ENCODE measurements at places on chromosomes 3 and 15. TPM values are rescaled to one million over a fixed set of nuclear protein-coding genes. Genes with fewer than 3 reads are reported as not detected.
A peak's percentile ranks its signal among the peaks of the same experiment; 100 is the strongest.

The APH1B gene
- total RNA-seq, result 10.4 TPM

The CPB1 gene
- 2.4 TPM for total RNA-seq

The ARPP21 gene
- total RNA-seq, result 116 TPM

The SH3GL3 gene
- 8.6 TPM for total RNA-seq

The LAMB2 gene
- total RNA-seq, result 445 TPM

The NPAP1 gene
- total RNA-seq, result not detected

The IMP3 gene
- total RNA-seq, result 42.2 TPM

The CCR9 gene
- 0.09 TPM for total RNA-seq

The ALDH1A2 gene
- 24.7 TPM for total RNA-seq

The A4GNT gene
- total RNA-seq, result not detected

DNA sequence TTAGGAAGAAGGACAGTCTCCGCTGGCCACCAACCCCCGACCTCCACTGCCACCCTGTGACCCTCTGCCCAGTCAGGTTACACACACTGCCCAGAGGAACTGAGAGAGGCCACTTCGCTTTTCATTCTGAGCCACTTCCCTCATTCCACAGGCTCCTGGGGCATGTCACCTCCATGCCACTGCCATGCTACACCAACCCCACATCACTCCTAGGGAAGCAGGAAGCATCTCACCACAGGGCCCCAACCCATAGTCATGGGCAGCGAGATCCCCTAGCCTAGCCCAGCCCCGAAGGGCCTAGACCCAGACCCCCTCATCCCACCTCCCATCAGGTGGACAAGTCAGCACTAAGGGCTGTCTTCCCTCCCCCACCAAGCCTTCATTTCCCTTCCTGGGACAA lies 1.4 kb downstream of the PLCB2 start:
- H3K4me1 ChIP-seq, result peaks cover 28% of the 10 kb centered on the region

DNA sequence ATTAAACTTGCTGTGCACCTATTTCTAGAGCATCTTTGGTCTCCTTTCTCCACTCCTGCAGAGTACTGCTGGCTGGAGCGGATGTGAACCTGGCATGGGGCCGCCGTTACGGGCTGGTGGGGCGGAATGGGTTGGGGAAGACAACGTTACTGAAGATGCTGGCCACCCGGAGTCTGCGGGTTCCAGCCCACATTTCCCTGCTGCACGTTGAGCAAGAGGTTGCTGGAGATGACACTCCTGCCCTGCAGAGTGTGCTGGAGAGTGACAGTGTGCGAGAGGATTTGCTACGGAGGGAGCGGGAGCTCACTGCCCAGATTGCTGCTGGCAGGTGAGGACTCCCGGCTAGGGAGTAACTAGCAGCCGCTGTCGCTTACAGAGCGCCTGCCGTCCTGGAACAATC lies 2.1 kb downstream of the ABCF3 start:
- peaks cover 14% of the 10 kb centered on the region for H3K4me1 ChIP-seq
- H3K4me3 ChIP-seq, result no peak overlapping the region
- DNase-seq, result no peak
- peaks cover 68% of the 10 kb centered on the region for H3K36me3 ChIP-seq
- H3K27me3 ChIP-seq, result no peaks in the 10 kb centered on the region
- H3K27ac ChIP-seq, result no peak overlapping the region

DNA sequence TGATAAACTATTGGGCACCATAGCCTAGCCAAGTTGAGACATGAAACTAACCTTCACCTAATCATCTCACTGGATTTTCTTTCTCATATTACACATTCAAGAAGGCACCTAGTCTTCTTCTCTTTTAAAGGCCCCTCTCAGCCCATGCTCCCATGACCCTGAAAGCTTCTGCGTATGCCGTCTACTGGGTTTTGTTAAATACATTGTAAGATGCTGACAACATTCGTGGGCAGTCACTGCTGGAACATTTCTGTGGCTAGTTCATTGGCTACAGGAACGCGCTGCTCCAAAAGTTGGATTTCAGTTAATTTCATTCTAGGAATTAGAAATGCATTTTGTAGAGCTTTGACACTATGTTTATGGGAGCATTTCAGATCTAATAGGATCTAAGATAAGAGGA lies 52.3 kb upstream of the CHD2 start:
- H3K36me3 ChIP-seq, result no peaks in the 10 kb centered on the region
- peaks cover 3% of the 10 kb centered on the region for H3K27me3 ChIP-seq
- peaks cover 9% of the 10 kb centered on the region for H3K4me1 ChIP-seq
- H3K4me3 ChIP-seq, result no peak overlapping the region
- DNase-seq, result no peak
- H3K27ac ChIP-seq, result no peak overlapping the region

DNA sequence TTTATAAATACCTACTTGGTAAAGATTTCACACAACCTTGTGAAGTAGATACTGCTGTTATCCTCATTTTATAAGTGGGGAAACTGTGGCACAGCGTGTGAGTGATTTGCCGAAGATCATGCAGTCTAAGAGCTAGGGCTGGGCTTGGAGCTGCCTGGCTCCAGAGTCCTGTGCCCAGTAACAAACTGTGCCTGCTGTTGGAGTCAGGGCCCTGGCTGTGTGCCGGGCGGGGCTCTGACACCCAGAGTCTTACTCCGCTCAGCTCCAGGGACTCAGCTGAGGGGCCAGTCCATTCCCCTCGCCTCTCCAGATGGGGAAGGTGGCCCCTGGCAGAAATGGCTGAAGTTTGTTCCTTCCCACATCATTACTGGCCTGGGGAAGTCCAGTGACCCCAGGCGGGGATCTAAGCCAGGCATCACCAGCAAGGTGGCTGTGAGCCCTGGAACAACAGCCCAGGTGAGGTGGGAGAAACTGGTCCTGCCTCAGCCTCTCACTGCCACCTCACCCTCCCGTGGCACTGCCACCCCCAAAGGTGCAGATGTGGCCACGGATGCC lies 17.3 kb upstream of the PLXNA1 start:
- no peak overlapping the region for H3K27ac ChIP-seq
- no peaks in the 10 kb centered on the region for H3K36me3 ChIP-seq
- H3K27me3 ChIP-seq, result peaks cover 7% of the 10 kb centered on the region
- no peak for DNase-seq
- H3K4me3 ChIP-seq, result no peak overlapping the region

DNA sequence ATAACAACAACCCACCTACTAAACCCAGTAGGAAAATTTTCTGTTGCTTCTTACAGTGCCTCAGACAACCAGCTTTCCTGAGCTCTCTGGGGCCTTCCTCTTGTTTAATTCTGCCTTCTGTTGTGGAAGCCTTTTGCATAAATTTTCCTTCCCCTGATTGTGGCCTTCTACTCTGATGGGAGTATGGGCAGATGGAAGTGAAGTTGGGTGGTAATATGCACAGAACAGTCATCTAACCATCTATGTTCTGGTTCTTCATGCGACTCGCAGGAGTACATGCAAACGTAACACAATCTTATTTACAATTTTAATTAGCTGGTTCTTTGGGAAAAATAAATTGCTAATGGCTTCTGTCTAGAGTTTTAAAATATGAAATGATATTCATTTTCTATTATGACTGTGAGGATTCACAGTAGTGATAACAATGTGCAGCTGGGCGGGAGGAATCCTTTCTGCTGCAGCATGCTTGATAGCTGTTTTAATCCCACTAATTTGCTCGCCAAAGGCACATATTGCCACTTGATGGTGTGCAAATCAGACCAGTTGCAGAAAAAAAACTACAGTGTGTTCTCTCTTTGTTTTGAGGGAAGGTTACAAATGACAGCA lies 311.5 kb upstream of the ROPN1 start:
- H3K36me3 ChIP-seq, result no peaks in the 10 kb centered on the region
- H3K4me3 ChIP-seq, result no peak overlapping the region
- H3K27ac ChIP-seq, result no peak overlapping the region

- peaks cover 3% of the 10 kb centered on the region for H3K4me1 ChIP-seq
- H3K27me3 ChIP-seq, result peaks cover 5% of the 10 kb centered on the region
- no peak overlapping the region for H3K4me3 ChIP-seq
- no peak overlapping the region for H3K27ac ChIP-seq
These were observed 28.6 kb downstream of the MEGF11 start for GRCh38 chr15:66224946-66225345.

DNA sequence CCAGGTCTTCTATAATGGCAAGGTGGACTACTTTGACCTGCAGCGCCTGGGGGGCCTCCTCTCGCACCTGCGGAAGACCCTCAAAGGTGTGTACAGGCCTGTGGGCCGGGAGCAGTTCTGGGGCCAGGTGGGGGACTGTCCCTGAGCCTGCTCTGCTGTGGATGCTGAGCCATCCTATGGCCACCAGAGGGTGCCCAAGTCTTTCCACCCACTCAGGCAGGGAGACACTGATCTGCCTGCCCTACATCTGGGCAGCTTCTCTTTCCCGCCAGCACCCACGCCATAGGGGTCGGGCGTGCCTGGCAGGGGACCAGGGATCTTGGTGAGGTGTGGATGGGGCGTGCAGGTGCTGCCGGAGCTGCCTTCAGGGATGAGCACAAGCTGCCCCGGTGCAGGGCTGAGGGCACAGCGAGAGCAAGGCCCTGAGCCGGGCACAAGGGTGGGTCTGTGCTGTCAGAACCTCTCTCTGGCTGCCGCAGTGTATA lies 14.1 kb downstream of the RNF123 start:
- no peak overlapping the region for H3K4me3 ChIP-seq
- peaks cover 78% of the 10 kb centered on the region for H3K36me3 ChIP-seq
- DNase-seq, result peak; percentile 63
- no peaks in the 10 kb centered on the region for H3K27me3 ChIP-seq
- H3K4me1 ChIP-seq, result no peaks in the 10 kb centered on the region
- H3K27ac ChIP-seq, result no peak overlapping the region

DNA sequence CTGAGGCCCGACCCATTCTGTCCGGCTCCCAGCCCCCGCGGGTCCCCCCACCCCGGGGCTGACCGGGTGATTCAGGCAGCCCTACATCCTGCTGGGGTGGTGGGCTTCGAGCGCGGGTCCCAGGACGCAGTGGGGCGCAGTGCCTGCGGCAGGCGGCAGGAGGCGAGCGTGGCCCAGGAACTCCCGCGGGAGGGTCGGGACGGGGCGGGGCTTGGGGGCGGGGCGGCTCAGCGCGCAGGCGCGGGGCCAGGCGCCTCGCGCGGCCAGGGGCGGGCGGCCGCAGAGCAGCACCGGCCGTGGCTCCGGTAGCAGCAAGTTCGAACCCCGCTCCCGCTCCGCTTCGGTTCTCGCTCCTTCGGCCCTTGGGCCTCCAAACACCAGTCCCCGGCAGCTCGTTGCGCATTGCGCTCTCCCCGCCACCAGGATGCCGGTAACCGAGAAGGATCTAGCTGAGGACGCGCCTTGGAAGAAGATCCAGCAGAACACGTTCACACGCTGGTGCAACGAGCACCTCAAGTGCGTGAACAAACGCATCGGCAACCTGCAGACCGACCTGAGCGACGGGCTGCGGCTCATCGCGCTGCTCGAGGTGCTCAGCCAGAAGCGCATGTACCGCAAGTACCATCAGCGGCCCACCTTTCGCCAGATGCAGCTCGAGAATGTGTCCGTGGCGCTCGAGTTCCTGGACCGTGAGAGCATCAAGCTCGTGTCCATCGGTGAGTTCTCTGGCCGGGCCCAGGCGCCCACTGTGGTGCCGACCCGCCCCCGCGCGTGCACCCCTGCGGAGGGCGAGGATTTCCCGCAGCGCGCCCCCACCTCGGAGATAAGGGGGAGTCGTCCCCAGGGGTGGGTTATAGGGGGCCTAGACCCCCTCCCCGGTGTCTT lies at the start of gene FLNB:
Gene FLNB (plus strand): TSS at position 282 of the 885 bp plus-strand sequence. CDS start 143 bp downstream, at position 425.
- H3K27ac ChIP-seq, result peak within 1 kb of the TSS; percentile 66
- H3K27me3 ChIP-seq, result peaks cover 2% of the 10 kb centered on the region

GRCh38 chr3:127614928-127615589 lies 13.9 kb upstream of the PODXL2 start:
- no peak overlapping the region for H3K4me3 ChIP-seq
- H3K36me3 ChIP-seq, result peaks cover 60% of the 10 kb centered on the region
- H3K27me3 ChIP-seq, result no peaks in the 10 kb centered on the region
- no peak for DNase-seq
- H3K27ac ChIP-seq, result no peak overlapping the region

- DNase-seq, result no peak
- H3K27ac ChIP-seq, result no peak overlapping the region
- no peak overlapping the region for H3K4me3 ChIP-seq
- peaks cover 6% of the 10 kb centered on the region for H3K4me1 ChIP-seq
- H3K36me3 ChIP-seq, result no peaks in the 10 kb centered on the region
- no peaks in the 10 kb centered on the region for H3K27me3 ChIP-seq
These were observed 3.0 kb upstream of the TFDP2 start for GRCh38 chr3:142152384-142152783.

GRCh38 chr15:78397382-78397781 lies 40.6 kb upstream of the IREB2 start:
- no peak overlapping the region for H3K27ac ChIP-seq
- peaks cover 5% of the 10 kb centered on the region for H3K27me3 ChIP-seq
- DNase-seq, result no peak
- no peak overlapping the region for H3K4me3 ChIP-seq
- peaks cover 2% of the 10 kb centered on the region for H3K4me1 ChIP-seq

- H3K4me3 ChIP-seq, result no peak overlapping the region
- no peak overlapping the region for H3K27ac ChIP-seq
- peaks cover 5% of the 10 kb centered on the region for H3K4me1 ChIP-seq
- H3K36me3 ChIP-seq, result peaks cover 22% of the 10 kb centered on the region
These were observed 16.2 kb downstream of the ADAMTS7 start for GRCh38 chr15:78795043-78795442.

DNA sequence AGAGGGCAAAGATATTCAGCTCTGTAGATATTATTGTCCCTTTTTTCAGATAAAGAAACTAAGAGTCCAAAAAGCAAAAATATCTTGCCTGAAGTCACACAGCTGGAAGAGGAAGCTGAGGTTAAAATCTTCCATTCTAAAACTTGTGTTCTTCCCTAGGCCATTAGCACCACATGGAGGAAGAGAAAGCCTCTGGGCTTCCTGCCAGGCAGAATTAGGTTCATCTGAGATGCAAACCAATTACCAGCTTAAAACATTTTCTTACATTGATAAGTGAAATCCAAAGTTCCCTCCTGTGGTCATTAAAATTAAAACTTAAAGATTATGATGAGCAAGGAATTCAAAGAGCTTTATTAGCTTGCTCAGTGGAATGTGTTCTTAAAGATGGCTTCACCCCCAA lies 235.3 kb upstream of the SETMAR start:
- no peaks in the 10 kb centered on the region for H3K4me1 ChIP-seq
- H3K27ac ChIP-seq, result no peak overlapping the region
- H3K4me3 ChIP-seq, result no peak overlapping the region
- H3K36me3 ChIP-seq, result no peaks in the 10 kb centered on the region

DNA sequence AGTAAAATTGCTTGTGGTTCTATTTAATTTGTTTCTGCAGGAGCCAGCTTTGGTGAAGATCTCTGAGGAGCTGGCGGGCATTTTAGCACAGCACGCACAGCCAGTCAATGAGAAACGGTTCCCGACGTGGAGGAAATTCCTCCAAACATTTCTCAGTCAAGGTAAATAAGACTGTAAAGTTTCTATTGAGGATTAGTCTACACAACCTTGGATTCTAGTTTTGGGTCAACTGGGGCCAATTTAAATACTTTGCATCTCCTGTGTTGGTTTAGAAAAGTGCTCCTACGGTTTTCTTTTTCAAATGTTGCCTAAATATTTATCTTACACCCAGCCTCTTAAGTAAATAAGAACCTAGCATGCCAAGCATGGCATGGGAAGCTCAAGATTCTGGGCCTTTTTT lies 104.0 kb upstream of the C15orf61 start:
- no peak overlapping the region for H3K27ac ChIP-seq
- no peak overlapping the region for H3K4me3 ChIP-seq
- no peaks in the 10 kb centered on the region for H3K4me1 ChIP-seq
- DNase-seq, result no peak
- no peaks in the 10 kb centered on the region for H3K36me3 ChIP-seq

GRCh38 chr3:188453431-188454384 lies 299.8 kb downstream of the LPP start:
- H3K4me1 ChIP-seq, result no peaks in the 10 kb centered on the region
- no peaks in the 10 kb centered on the region for H3K36me3 ChIP-seq
- H3K4me3 ChIP-seq, result no peak overlapping the region
- H3K27ac ChIP-seq, result no peak overlapping the region
- DNase-seq, result no peak
- H3K27me3 ChIP-seq, result no peaks in the 10 kb centered on the region

- peaks cover 23% of the 10 kb centered on the region for H3K36me3 ChIP-seq
- peaks cover 34% of the 10 kb centered on the region for H3K4me1 ChIP-seq
- peak; percentile 97 for DNase-seq
- peak within 1 kb of the TSS; percentile 56 for H3K4me3 ChIP-seq
- H3K27ac ChIP-seq, result peak within 1 kb of the TSS; percentile 84
These were observed at the start of gene ACOX2 for GRCh38 chr3:58536501-58537411. TSS of gene ACOX2 (minus strand) at chr3:58537190. CDS start at chr3:58535106, 2,084 bp downstream.

Data from muscle of leg (tissue), 16 donors.